ENCODE measurements at places on chromosomes 12 and 14.

GRCh38 chr14:100336618-100337530 lies 13.7 kb downstream of the SLC25A47 start:
- DNase-seq, result no peak

DNA sequence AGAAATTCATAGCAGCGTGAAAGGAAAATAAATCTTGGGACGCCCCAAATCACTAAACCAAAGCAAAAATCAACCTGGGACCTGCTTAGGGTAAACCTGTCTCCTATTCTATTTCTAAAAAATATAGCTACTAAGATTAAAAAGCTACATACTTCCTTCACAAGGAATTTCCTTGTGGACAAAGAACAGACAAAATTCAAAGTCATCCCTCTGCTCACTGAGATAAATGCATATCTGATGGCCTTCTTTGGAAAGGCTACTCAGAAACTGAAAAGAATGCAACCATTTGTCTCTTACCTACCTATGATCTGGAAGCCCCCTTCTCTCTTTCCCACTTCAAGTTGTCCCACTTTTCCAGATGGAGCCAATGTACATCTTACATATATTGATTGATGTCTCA lies 93.0 kb upstream of the CNOT2 start:
- no peak for DNase-seq

- no peak for DNase-seq
Observed at GRCh38 chr12:131357920-131358319, 353.0 kb upstream of the SFSWAP start.

GRCh38 chr14:100128688-100129087 lies 30.8 kb downstream of the DEGS2 start:
- DNase-seq, result no peak

- peak; percentile 93 for DNase-seq
Observed at GRCh38 chr14:52068615-52069306, at the start of gene NID2. TSS of gene NID2 (minus strand) at chr14:52069059. CDS start at chr14:52068994, 65 bp downstream.

GRCh38 chr12:27573972-27574371 lies 50.0 kb downstream of the PPFIBP1 start:
- DNase-seq, result peak; percentile 99

DNA sequence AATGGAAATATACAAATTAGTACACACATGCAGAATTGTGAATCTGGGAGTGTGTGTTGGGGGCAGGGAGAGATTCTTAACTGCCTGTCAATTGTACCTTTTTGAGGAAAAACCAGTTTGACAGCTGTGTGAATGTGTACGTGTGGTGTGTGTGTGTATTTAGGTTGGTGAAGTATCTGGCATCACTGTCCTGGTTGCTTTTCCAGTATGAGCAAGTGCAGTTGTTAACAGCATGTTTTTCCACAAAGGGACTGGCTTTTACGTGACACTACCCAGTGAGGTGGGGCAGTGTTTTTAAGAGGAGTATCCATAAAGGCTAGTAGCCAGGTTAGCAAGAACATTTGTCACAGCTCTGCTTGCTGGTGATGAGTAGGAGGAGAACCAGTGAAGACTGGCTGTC lies 56.1 kb downstream of the DAAM1 start:
- no peak for DNase-seq

DNA sequence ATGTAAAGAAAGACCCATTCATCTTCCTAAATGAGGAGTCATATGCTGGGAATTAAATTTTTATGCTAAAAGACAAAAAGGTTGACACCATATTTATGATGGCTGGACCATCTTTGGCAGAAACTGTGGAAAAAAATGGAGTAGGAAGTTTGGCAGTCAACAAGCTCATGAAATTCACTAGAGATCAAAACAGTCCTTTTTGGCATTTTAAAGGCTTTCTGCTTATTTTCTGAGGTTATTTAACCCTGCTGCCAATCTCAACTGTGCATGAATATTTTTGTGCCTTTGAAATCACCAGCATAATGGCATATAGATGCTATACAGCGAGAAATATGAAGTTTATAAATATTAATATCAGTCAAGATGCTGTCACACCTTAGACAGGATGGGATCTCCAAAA lies 399.5 kb downstream of the PDZRN4 start:
- DNase-seq, result no peak

- DNase-seq, result no peak
Observed at GRCh38 chr14:37711831-37712475, 116.5 kb downstream of the TTC6 start.

GRCh38 chr12:93785249-93786010 lies 108.3 kb downstream of the CRADD start:
- peak; percentile 99 for DNase-seq

DNA sequence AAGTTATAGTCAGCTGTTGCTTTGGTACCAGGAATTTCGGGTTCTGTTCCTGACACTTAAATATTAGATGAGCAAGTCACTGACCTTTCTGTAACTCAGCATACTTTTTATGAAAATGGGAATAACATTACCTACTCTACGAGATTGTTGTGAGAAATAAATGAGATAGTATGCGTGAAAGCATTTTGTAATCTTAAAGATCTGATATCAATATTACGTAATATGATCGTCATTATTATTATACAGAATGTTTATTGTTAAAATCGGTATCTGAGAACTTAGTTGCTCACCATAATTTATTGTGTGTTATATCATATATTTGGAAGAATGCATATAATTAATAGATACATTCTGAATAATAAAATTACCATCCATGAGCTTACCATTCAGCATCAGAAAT lies 6.1 kb upstream of the NECAP1 start:
- no peak for DNase-seq

- no peak for DNase-seq
Observed at GRCh38 chr12:53413485-53414204, 10.0 kb upstream of the AMHR2 start.
